ENCODE measurements at places on chromosomes 2 and 18.

DNA sequence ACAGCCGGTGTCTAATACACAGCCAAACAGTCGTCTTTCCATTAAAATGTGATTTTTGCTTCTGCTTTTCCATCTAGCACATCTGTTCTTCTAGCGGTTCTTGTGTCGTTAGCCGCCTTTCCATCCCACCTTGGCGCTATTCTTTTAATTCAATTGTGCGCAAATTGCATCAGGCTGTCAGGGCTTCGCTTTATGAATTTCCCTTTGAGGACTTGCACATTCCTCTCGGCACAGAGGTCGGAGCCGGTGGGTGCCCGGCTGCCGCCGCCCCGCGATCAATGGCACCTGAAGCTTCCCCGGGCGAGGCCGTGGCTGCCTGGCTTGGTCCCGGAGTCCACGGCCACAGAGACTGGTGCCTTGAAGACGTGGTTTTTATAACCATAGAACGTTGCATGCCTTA is 33.9 kb upstream of the TSPYL6 start:
- no peak for DNase-seq

DNA sequence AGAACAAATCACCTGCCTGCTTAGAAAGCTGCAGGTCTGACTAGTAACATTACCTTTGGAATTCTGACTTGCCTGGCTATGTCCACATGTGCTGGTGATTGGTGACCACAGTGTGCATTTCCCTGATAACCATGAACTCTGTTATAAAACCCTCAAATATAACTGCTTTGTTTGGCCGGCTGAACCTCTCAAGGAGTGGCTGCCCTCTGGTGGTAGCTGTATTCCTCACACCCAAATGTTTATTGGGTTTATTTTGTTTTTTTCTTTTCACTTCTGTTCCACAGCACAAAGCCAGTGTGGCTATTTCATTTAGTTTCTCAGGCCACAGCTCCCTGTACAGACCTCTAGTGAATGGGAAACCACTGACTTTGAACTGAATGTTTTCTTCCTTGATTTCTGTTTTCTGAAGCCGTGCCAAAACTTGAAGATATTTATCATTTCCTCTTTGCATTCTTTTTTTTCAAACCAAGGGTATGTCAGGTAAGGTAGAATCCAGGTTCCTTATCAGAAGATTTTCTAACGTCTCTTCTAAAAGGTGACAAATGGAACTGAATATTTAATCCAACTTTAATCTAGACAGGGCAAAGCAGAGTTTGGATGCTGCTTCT is 549.0 kb upstream of the VRK2 start:
- DNase-seq = no peak

DNA sequence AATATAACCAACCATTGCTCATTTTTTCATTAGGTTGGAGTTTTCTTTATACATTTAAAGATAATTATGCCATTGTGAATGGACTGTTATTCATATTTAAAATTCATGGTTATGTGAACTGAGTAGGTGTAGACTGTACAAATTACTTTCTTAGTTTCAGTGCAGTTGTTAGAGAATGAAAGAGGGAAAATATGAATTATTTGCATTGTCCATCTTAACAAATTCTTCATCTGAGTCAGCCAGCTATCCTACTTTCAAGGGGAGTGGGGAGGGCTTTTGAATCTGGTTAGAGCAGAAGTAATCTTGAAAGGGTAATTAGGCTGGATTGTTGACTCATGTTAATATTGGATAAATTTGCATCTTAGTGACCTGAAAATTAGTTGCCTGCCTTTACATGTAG is 212.0 kb downstream of the MCFD2 start:
- DNase-seq = no peak

GRCh38 chr18:42082415-42083234 is 127.6 kb downstream of the PIK3C3 start:
- no peak for DNase-seq

DNA sequence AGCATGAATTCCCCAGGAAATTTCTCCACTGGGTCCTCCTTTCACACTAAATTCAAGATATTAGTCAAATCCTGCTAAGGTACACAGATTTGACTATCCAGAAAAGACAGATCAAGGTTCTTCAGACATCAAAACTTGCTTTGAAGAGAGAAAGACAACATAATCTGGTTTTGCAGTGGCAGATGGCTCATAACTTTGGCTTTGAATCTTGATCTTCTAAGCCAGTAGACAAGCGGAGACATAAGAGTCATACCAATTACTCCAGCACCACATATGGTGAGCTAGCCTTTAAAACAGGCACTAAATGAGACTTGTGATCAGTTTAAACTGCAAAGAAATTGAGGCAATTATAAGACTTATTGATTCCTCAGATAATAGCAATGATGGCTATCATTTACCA is 29.3 kb downstream of the PDE11A start:
- no peak for DNase-seq

GRCh38 chr2:105691947-105692390 is 52.7 kb upstream of the NCK2 start:
- DNase-seq = no peak

- no peak for DNase-seq
Observed at GRCh38 chr18:71322201-71322600, 1033.4 kb downstream of the SOCS6 start.

- no peak for DNase-seq
Observed at GRCh38 chr2:30134582-30134981, 12.2 kb upstream of the YPEL5 start.

Measured in frontal cortex (tissue), 4 donors.